ENCODE measurements at places on chromosomes 7 and 10.

- DNase-seq, result no peak
Observed at GRCh38 chr7:47307311-47307710, 274.6 kb downstream of the TNS3 start.

DNA sequence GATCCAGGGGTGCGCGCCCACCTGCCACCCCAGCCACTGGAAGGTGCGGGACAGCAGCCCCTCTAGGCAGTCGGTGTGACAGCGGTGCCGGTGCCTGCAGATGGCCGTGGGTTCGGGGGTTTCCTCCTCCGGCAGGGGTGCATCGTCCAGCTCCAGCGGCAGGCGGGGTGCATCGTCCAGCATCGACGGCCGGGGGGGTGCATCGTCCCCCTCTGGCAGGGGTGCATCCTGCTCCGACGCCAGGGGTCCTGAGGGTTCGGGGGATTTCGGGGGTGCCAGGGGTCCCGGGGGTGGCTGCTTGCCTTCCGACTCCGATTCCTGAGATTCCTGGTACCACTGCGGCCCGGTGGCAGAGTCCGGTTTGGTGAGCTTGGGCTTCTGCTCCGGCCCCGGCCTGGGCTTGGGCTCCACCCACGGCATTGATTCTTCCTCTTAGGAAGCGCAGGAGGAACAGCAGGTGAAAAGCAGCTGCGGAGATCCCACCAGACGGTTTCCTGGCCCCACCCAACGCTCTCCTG, 90.2 kb upstream of the RAB18 start:
- DNase-seq, result no peak

- DNase-seq, result no peak
Observed at GRCh38 chr10:73480158-73480557, 15.7 kb downstream of the PPP3CB start.

DNA sequence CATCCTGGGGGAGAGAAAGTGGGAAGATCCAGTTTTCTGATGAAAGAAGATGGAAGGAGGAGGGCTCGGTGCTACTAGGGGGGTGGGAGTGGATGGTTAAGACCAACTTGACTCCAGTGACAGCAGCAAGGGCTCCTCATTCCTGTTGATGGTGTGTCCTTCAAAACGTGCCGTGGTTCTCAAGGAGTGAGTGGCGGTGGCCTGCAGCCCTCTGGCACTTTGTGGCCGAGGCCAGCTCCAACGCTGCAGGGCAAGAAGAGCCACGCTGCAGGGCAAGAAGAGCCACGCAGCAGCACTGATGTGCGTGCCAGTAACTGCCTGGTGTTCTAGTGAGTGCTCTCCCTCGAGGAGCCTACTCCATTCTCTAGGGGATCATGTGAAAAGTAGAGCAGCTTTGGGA, 72.1 kb downstream of the GRK5 start:
- DNase-seq, result no peak

GRCh38 chr7:32560075-32560474, 64.8 kb downstream of the AVL9 start:
- no peak for DNase-seq

GRCh38 chr7:23490357-23491135, 20.3 kb upstream of the IGF2BP3 start:
- no peak for DNase-seq

DNA sequence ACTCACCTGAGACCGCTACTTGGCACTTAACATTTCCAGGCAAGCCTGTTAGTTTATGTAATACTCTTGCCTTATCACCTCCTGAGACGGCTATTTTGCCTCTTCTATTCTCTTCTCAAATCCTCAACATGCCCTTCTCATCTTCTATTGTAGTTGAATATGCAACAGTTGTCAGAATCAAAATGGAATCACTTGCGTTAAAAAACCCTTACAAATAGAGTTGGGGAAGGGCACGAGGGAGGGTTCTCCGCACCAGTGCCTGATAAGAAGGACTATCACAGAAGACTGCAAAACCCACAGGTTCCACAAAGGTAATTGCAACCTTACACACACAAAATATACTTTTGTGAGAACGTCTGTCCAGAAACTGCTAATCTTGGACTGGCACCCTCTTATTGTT, 57.4 kb downstream of the ZNF783 start:
- no peak for DNase-seq

DNA sequence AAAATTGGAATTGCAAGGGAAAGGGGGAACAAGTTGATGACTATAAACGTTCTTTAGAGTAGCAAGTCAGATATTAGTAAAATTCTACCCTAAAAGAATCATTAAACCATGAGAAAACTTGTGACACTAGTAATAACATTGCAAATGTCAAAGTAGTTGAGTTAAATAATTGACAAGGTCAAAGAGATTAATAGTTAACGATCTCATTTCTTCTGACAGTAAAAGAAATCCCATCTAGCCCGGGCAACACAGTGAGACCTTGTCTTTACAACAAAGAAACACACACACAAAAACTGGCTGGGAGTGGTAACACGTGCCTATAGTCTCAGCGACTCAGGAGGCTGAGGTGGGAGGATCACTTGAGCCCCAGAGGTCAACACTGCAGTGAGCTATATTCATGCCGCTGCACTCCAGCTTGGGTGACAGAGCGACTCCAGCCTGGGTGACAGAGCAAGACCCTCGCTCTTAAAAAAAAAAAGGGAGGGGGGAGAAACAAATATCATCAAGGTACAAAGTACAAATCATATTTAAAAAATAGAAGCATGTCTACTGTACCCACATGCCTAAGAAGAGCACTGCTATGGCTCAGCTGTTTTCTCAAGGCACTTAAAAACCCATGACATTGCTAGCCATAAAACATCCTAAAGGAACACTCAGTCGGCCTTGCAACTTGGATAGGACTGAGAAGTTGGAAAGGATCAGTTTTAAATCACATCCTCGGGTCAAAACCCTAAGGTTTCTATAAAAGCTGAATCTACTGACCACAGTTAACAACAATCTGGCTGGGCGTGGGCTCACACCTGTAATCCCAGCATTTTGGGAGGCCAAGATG, 401.1 kb downstream of the PARD3 start:
- no peak for DNase-seq

GRCh38 chr7:23026164-23026563, 12.2 kb upstream of the HYCC1 start:
- DNase-seq, result no peak

DNA sequence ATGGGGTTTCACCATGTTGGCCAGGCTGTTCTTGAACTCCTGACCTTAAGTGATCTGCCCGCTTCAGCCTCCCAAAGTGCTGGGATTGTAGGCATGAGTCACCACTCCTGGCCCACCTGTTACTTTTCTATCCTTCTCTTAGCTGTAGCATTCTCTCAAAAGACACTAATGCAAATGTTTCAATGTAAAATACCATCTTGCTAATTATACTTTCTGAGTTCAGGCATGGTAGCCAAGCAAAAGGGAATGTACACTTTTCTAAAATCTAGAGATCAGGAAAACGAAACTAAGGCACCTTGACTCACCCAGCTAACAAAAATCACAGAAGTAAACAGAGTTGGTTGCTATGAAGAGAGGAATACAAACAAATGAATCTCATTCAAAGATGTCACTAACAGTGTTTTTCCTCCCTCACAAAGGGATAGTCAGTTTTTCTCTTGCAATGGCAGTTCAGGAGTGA, 401.0 kb upstream of the NRP1 start:
- no peak for DNase-seq

DNA sequence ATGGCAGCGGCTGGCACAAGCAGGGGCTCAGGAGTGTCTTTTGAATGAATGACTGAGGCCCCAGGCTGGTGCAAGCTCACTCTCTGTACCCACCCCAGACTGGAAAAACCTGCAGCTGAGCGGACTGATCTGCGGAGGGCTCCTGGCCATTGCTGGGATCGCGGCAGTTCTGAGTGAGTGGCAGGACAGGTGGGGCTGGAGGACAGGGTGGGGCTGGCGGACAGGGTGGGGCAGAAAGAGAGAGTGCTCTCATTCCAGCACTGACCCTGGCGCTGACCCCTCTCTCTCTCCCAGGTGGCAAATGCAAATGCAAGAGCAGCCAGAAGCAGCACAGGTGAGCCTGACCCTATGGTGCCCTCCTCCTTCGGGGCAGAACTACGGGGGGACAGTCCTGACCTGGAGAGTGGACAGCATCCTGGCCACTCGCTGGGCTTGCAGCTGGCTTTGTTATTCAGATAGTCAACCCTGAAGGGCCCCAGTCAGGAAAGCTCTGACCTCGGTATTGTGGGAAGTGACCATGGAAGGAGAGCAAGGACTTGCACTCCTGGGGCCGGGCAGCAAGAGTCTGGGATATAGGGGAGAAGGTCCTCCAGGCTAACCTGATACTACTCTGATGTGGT, 4.1 kb downstream of the FXYD4 start:
- DNase-seq, result no peak

GRCh38 chr10:97444212-97444611, 1.6 kb downstream of the EXOSC1 start:
- DNase-seq, result no peak

DNA sequence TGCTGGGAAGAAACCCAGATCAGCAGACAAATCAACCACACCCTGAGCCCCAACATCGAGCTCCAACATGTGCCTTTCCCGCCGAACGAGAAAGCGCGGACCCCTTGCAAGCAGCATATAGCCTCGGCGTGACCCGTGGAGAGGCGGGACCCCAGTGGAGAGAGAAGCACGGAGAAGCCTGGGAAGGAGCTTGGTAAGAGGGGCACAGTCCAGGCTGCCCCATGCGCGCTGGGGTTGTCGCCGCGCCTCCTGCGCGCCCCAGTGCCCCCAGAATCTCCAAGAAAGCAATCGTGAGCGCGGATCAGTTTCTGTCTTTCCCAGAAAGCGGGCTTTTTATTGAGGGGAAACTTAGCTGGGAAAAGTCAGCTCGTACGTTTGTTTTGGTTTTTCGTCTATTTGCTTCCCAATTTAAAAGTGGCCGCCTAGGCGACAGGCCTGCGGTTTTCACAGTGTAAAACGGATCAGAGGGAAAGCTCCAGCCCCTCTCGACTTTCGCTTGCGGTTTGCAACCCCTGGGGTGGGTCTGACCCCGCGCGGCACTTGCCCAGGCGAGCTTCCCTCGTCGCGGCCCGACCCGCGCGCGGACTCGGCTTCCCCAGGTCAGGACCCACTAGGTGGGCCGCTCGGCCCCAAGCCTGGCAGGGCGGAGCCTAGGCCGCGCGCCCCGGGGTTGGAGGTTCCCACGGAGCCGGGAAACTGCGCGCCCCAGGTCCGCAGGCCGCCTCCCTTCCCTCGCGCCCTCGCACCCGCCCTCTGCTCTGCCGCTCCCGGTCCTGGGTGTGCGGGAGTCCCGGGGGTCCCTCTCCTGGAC, 31.1 kb downstream of the SKIDA1 start:
- DNase-seq, result no peak

DNA sequence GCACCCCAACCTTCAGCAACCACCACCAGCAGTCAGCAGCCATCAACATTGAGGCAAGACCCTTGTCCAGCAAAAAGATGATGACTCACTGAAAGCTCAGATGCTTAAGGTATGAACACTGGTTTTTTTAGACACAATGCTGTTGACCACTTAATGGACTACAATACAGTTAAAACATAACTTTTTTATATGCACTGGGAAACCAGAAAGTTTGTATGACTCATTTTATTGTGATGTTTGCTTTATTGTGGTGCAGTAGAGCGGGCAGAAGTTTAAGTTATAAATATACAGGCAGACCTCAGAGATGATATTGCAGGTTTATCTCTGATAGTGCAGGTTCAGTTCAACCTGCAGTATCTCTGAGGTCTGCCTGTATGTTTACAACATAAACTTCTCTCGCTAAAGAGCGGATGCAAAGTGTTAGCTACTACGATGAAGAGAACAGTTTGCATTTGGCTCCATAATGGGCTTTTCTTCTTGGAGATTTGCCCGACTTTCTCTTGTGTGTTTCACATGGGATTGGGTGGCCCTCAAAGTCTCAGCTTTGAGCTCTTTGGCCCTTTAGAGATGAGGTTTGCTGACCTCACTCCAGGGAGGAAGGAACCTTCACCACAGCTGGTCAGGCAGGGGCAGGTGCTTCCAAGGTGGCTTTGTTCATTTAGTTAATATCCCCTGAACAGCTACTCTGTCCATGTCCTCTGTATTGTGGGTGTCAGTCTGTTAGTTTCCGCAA, 84.4 kb upstream of the SHH start:
- DNase-seq, result no peak

- DNase-seq, result no peak
Observed at GRCh38 chr10:114058297-114058696, 14.6 kb downstream of the ADRB1 start.

- no peak for DNase-seq
Observed at GRCh38 chr10:6561552-6561951, 18.5 kb downstream of the PRKCQ start.

- no peak for DNase-seq
Observed at GRCh38 chr10:99854860-99855259, 72.4 kb downstream of the ABCC2 start.

DNA sequence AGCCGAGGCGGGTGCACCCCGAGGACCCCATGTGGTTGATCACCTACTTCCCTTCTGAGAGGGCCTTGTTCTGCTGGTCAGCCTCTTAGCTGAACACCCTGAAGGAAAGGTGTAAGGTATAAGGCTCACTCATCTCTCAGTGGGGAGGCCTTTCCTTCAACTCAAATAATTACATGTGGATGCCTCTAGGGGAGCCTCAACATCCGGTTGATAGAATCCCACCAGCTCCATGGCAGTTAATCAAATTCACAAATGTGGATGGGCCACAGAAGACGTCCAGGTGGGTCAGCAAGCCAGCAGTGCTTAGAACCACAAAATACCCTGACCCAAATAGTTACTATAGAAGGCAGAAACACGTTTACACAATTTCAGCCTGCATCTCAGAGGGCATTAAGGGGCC, 37.7 kb upstream of the ZNF32 start:
- DNase-seq, result no peak

GRCh38 chr7:117118579-117119180, 165.4 kb downstream of the ST7 start:
- no peak for DNase-seq

DNA sequence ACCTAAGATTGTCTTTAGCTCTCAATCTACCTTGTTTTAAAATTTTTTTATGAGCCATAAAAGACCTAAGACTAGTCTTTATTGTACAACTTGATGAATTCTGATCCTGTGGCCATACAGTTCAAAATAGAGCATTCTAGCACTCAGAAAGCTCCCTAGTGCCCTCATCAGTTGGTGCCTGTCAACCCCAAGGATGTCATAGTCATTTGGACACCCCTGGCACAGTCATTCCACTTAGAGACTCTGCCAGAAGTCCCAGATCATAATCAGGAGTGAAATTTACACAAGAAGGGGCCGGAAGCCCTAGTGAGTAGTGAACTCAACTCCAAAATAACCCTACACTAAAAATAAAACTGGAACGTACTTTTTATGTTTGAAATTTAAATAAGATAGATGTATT, 80.0 kb upstream of the INSIG1 start:
- DNase-seq, result no peak

- no peak for DNase-seq
Observed at GRCh38 chr10:110553905-110554304, 13.6 kb upstream of the SMC3 start.

Measured in activated T-helper 1 cell treated with anti-CD3 and anti-CD28 coated beads, Interleukin-2, amount 50 U/mL, for 16 hours (primary cell).